ENCODE measurements at places on chromosomes 1 and 21. TPM values are rescaled to one million over a fixed set of nuclear protein-coding genes. Genes with fewer than 3 reads are reported as not detected.

Gene LRRC71
- total RNA-seq, result not detected

DNA sequence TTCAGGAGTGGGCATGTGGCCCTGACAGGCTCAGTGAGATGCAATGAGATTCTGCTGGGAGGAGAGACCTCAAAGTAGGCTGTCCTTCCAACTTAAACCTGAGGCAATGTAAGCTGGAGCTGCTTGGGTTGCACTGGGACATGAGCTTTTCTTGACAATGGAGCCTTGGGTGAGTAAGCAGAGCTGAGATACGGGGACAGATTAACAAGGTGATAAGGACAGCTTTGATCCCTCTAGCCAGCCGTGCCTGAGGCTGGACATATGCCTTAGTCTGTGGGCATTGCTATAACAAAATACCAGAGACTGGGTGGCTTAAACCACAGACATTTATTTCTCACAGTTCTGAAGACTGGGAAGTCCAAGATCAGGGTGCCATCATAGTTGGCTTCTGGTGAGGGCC, 18.3 kb upstream of the NGF start:
- no peaks in the 10 kb centered on the region for H3K4me1 ChIP-seq
- no peak overlapping the region for H3K4me3 ChIP-seq
- peaks cover 3% of the 10 kb centered on the region for H3K27me3 ChIP-seq
- no peak for DNase-seq

DNA sequence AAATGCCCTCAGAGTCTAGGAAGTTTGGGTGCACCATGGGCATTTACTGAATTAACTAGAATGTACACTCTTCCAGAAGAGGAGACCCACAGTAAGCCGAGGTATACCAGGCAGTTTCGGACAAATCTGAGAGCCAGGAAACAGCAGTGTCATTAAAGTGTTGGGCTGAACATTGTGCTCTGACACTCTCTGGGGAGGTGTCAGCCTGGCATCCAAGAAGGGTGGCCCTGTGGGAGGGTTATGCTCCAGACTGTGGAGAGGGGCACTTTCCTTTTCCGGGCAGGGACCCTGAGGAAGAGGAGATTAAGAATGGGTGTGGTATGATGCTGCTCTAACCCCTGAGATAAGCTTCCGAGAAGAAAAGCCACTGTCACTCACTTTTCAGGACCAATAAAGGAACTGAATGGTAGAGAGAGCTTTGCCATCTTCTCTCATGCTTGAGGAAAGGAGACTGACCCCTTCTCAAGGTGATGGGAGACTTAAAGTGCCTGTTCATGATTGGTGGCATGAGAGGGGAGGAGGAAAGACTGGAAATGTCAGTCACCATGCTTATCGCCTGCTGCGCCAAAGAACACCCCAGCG, 98.2 kb downstream of the UCK2 start:
- H3K27ac ChIP-seq, result no peak overlapping the region
- H3K4me1 ChIP-seq, result no peaks in the 10 kb centered on the region
- H3K27me3 ChIP-seq, result no peaks in the 10 kb centered on the region
- DNase-seq, result no peak

- H3K27me3 ChIP-seq, result no peaks in the 10 kb centered on the region
- H3K4me1 ChIP-seq, result peaks cover 52% of the 10 kb centered on the region
- peak; percentile 99 for DNase-seq
- H3K4me3 ChIP-seq, result no peak within 1 kb of the TSS
- H3K27ac ChIP-seq, result no peak within 1 kb of the TSS
- peaks cover 9% of the 10 kb centered on the region for H3K36me3 ChIP-seq
These were observed at the start of gene SHC1 for GRCh38 chr1:154970631-154971340. Gene SHC1, minus strand, starts transcription at chr1:154970747. Its CDS starts 221 bp downstream, at chr1:154970526.

GRCh38 chr1:21302747-21303715, 12.8 kb upstream of the ECE1 start:
- DNase-seq, result no peak
- peaks cover 58% of the 10 kb centered on the region for H3K4me1 ChIP-seq
- H3K27me3 ChIP-seq, result no peaks in the 10 kb centered on the region
- no peak overlapping the region for H3K4me3 ChIP-seq

Gene SLAMF7
- total RNA-seq, result not detected

DNA sequence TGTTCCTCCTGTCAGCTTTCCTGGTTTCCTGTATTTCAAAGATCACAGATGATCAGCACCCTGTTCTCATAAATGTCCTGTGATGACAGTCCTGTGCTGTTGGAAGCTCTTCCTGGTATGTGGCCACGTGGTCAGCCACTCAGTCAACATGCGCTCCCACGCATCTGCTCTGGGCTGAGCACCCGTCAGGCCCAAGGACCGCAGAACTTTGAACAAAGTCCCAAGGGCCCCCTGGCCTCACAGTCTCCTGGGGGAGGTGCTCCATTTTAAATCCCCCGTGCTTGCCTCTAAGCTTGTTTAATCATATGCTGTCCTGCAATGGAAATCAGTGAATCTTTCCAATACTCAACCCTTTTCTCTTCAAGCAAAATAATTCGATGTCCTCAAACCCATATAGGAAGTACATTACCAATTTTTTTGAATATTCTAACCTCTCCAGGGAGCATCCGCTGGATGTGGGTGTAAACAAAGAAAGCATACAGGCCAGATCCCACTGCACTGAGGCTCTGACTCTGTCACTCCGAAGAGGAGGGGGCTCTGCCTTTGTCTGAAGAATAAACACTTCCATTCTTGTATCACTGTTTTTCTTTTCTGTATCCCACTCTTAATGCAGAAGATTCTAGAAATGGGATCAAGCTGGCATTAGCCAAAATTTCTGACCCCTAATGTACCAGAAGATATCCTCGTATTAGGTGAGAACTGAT, 250.3 kb downstream of the SDCCAG8 start:
- H3K36me3 ChIP-seq, result peaks cover 32% of the 10 kb centered on the region
- H3K27me3 ChIP-seq, result no peaks in the 10 kb centered on the region
- peaks cover 4% of the 10 kb centered on the region for H3K4me1 ChIP-seq
- H3K27ac ChIP-seq, result no peak overlapping the region

- peaks cover 10% of the 10 kb centered on the region for H3K36me3 ChIP-seq
- no peak for DNase-seq
- no peak overlapping the region for H3K4me3 ChIP-seq
- no peak overlapping the region for H3K27ac ChIP-seq
- no peaks in the 10 kb centered on the region for H3K27me3 ChIP-seq
These were observed 308.7 kb downstream of the TTLL7 start for GRCh38 chr1:83689921-83690868.

DNA sequence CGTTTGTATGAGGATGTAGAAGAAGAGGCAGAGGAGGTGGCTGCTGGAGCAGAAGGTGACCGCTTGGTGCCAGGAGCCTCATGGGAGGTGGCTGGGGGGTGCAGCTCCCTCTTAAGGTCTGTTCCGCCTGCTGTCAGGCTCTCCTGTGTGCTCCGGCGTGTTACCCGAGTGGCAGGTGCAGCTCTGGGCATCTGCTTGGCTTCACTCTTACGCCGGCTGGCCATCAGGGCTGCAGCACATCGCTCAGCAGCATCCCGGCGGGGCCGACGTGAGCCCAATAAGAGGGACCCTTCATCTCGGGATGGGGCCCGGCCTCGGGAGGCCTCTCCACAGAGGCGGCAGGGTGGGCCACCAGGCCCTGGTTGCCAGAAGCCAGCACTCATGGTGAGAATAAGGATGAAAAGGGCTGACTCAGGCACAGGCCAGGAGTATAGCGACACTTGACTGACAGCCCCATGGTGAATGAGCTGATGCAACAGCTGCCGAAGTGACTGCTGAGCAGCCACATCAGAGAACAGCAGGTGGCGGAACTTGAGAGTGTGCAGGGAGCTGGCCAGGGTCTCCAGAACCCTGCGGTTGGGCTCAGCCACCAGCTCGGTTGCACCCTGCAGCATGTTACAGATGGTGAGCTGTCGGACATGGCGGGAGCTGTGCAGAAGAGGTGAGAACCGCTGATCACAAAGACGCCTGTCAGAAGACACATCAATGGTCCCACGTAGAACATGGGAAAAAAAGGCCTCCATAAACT, 17.5 kb downstream of the LRRC41 start:
- DNase-seq, result peak; percentile 85
- H3K4me1 ChIP-seq, result peaks cover 17% of the 10 kb centered on the region
- H3K36me3 ChIP-seq, result peaks cover 46% of the 10 kb centered on the region

DNA sequence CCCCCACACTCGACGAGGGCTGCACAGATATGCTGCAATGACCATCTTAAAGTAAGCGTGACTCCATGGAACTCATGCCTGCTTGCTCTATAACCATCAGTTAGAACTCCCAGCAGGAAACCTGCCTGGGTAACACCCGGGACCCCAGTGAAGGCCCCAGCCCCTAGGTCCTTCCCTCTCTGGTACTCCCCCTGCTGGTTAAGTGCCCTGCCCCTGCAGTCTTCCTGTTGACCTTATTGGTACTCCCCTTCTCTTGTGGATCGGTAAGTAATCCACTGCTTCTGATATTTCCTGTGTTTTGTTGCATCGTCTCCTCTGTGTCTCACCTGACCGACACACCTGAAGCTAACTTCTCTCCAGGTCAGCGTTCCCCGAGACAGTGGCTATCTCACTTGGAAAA, 104.8 kb upstream of the COG2 start:
- H3K4me3 ChIP-seq, result no peak overlapping the region
- H3K36me3 ChIP-seq, result peaks cover 5% of the 10 kb centered on the region
- DNase-seq, result no peak
- H3K27ac ChIP-seq, result no peak overlapping the region

GRCh38 chr1:208874915-208875314, 630.7 kb upstream of the PLXNA2 start:
- peaks cover 11% of the 10 kb centered on the region for H3K27me3 ChIP-seq
- DNase-seq, result no peak
- H3K36me3 ChIP-seq, result no peaks in the 10 kb centered on the region
- H3K27ac ChIP-seq, result no peak overlapping the region

DNA sequence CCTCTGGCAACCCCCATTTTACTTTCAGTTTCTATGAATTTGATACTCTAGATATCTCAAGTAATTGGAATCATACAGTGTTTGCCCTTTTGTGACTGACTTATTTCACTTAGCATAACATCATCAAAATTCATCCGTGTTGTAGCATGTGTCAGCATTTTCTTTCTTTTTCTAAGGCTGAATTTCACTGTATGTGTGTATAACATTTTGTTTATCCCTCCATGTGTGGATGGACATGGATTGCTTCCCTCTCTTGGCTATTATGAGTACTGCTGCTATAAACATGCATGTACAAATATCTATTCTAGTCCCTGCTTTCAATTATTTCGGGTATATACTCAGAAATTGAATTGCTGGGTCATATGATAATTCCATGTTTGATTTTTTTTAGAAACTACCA, 97.3 kb downstream of the MAP3K21 start:
- H3K36me3 ChIP-seq, result no peaks in the 10 kb centered on the region
- peaks cover 39% of the 10 kb centered on the region for H3K27me3 ChIP-seq
- H3K4me1 ChIP-seq, result no peaks in the 10 kb centered on the region

Gene POU2F1
- 13.2 TPM for total RNA-seq

DNA sequence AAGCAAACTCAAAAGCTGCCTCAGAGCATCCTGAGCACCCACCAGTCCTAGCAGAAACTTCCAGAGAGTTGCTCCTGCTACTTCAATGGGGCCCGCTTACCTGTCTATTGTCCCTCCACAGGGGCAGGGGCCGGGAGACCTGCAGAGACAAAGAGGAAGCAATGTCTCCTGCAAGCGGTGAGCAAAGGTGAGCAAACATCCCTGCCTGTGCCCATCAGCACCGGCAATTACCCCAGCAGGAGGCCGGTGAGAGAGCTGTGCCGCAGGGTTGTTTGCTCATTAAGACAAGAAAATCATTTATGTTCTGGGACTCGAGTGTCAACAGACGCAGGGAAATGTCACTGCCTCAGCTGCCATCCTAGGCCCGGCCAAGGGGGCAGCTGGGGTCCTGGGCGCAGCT, 53.8 kb upstream of the TARDBP start:
- peaks cover 5% of the 10 kb centered on the region for H3K4me1 ChIP-seq
- no peak for DNase-seq
- H3K4me3 ChIP-seq, result no peak overlapping the region
- H3K27me3 ChIP-seq, result peaks cover 13% of the 10 kb centered on the region
- no peak overlapping the region for H3K27ac ChIP-seq

- H3K27me3 ChIP-seq, result no peaks in the 10 kb centered on the region
- H3K36me3 ChIP-seq, result no peaks in the 10 kb centered on the region
- H3K4me1 ChIP-seq, result peaks cover 19% of the 10 kb centered on the region
- DNase-seq, result no peak
These were observed 46.6 kb upstream of the CTBS start for GRCh38 chr1:84620720-84621313.

DNA sequence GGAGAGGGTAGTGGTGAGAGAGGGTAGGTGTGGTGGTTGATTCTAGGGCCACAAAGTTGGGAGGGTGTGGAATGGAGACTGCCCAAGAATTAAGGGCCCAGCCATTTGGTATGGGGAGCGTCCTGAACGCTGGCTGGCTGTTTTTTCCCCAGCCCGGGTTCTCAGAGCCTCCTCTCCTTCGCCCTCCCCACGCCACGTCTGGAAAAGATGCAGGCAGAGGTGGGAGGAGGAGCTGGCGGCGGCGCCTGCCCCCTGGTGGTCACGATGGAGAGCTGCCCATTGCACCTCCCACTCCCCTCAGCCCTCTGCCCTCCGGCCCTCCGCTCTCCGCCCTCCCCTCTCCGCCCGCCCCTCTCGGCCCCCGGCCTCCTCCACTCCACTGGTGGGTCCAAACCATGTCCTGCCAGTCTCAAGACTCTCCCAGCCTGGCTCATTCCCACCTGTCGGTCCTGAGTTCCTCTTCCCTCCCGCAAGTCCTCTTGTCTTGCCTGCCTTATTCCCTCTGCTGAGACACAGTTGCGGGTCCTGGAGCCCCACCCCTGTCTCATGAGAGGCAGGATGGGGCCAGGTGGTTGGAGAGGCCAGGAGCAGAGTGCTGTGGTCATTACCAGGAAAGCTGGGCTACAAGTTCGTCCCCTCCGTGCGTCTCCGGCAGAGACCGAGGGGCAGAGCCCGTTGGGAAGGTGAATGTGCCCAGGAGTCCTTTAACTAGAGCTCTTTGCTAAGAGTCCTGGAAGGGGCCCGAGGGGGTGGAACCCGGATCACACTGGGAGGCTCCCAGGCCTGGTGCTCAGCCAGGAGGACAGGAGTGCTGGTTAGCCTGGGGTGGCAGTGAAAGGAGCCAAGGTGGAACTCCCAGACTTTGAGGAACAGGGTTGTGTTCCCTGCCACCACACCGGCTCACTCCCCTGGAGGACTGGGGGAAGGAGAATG, 22.6 kb downstream of the ETNK2 start:
- no peaks in the 10 kb centered on the region for H3K27me3 ChIP-seq
- H3K4me1 ChIP-seq, result peaks cover 38% of the 10 kb centered on the region
- peak overlapping the region; percentile 2 for H3K27ac ChIP-seq

DNA sequence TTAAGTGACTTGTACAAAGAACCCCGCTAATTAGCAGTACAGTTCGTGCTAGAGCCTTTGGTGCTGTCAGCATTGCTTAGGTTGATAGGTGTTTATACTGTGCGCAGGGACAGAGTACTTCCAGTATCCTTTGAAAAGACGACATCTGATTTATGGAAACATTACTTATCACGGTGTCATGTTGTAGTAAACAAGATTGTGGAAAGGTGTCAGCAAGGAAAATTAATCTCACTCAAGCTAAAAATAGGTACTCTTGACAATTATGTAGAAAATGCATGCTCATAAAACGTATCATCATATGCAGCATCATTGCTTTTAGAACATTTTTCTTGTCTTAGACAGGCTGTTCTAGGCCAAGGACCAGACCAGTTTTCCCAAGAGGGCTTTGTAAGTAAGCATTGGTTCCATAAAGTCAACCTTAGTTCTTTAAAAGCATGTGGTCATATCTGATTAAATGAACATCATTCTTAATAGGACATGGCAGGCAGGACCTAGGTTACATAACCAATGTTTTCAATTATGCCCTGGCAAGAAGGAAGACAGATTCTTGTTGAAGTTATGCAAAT, 33.0 kb downstream of the SH3BGR start:
- H3K4me3 ChIP-seq, result no peak overlapping the region
- no peak for DNase-seq
